ENCODE measurements at places on chromosomes 2 and 18. TPM values are rescaled to one million over a fixed set of nuclear protein-coding genes. Genes with fewer than 3 reads are reported as not detected.

- DNase-seq: no peak
These were observed 266.3 kb downstream of the MTX2 start for GRCh38 chr2:176535467-176536113.

- DNase-seq: no peak
These were observed 110.7 kb downstream of the RND3 start for GRCh38 chr2:150376553-150377335.

DNA sequence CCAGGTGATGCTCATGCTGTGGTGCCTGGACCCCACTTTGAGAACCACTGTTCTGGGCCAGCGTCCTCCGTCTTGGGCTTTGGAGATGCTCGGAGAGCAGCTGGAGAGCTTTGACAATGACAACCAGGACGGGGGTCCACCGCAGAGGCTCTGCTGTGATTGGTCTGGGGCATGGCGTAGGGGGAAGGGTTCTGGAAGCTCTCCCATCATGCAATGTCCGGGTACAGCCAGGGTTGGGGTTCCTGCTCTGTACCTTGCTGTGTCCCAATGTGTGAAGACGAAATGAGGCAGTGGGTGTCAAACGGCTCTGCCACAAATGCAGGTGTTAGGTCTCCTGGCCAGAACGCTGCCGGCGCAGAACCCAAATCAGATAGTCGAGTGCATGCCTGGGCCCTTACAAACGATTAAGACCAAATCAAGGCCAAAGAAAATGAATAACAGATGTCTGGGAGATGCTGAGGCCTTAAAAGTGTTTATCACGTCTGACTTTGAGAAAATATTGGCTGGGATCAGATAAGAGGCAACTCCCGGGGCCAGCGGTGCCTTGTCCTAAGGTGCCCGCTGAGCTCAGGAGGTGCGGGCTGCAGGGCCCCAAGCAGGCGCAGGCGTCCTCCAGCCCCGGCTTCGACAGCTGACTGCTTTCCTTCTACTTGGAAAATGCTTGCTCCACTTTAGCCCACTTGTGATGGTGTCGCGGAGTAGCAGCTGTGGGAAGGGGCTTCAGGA lies 117.2 kb downstream of the VAPA start:
- DNase-seq: no peak

DNA sequence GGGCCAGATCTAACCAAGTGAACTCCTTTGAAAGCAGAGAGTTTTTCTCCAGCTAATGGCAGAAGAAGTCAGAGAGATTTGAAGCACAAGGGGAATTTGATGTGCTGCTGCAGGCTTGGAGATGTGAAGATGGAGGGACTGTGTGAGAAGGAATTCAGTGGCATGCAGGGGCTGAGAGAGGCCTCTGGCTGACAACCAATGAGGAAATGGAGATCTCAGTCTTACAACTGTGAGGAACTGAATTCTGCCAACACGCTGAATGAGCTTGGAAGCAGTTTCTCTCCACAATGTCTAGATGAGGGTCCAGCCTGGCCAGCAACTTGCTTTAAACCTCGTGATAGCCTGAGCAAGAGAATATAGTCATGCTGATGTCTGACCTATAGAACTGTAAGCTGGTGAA lies 224.1 kb upstream of the DPP10 start:
- DNase-seq: no peak

GRCh38 chr18:14940735-14941134 lies 192.8 kb downstream of the ANKRD30B start:
- DNase-seq: no peak

The ABCG8 gene
- total RNA-seq: not detected
